ENCODE measurements at places on chromosomes 4 and X.

DNA sequence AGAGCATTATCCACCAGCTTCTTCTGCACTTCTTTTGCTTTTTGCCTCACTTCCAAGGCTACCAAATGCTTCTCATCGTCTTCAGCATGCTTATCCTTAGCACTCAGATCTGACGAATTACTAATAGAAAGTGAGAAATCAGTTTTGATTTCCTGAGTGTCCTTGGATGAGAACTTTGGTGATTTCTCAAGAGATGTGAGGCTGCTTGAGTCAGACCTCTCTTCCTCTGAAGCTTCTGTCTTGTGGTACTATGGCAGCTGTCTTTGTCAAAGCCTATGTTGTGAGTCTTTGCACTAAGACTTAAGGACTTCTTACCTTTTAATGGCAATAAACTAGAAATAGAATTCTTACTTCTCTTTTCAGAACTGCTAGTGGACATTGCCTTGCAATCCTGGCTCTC lies 169.9 kb downstream of the CPE start:
- DNase-seq: no peak

- no peak for DNase-seq
Measured at GRCh38 chr4:83114576-83114975, at the start of gene PLAC8. Gene PLAC8, minus strand, starts transcription at chr4:83114729. Its CDS starts 6,808 bp downstream, at chr4:83107921.

DNA sequence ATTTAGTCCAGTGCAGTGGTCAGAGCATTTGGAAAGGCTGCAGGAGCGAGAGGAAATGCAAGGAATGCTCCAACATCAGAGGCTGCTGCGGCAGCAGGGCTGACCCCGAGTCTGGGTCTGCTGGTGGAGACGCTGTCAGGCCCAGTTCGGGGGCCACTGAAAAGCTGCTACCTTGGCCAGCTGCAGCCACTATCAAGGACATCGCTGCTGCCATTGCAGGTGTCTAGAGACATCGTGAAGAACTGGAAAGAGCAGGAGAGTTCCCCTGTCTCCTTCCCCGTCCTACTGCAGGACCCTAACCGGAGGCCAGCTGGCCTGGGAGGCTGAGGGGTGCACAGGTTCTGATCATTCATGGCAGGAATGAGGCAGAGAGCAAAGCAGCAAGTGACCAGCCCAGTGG lies 29.5 kb upstream of the GPR78 start:
- no peak for DNase-seq

DNA sequence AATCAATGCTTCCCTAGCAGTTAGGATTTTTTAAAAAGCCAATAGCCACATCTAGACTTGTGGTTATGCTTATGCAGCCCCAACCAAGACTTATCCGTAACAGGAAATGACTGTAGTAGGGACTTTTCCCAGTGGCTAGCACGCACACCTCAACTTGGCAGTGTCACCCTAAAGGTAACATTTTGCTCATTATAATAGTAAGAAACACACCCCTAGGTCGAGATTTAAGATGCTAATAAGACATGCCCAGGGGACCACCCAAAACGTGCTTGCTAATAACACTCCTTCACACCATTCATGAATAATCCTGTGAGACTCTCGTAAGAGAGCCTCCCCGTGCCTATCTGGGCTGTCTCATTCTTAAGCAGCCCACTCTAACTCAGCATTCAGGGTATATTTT lies 195.3 kb downstream of the CHIC1 start:
- no peak for DNase-seq

DNA sequence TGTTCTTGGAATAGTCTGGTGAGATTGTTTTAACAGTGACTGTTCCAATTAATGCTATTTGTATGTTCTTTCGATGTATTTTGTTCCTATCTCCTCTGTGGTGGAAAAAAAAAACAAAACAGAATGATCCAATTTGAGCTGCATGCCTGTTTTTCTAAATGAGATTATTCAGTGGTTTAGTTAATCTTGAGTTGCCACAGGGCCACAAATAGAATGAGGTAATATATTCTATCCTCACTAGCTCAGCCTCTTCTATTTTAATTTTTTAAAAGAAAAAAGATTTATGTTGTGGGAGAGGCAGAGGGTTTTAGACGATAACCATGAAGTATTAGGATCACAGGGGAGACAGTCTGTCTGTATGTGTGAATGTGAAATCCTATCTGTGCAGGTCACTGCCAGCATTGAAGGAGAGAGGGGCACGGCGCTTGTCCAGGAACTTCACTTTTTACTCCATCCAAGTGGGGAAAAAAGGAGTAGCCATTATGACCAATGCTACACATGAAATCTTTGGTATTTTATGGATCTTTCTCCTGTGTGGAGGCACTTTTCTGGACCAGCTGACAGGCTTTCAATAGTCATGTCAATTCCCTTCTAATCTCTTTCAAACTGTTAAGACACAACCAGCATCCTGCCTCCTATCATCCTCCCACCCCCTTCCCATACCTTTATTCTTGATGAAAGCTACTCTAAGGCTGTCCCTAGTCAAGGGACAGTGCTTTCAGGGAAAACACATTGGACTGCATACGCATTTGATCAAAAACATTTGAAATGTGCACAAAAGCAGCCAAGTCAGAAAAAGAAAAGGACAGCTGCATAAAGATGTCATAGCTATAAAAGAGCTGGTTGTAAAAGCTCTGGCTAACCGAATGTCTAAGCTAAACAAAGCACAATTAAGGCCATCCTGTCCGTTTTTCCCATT lies 1063.8 kb upstream of the INTU start:
- DNase-seq: no peak

DNA sequence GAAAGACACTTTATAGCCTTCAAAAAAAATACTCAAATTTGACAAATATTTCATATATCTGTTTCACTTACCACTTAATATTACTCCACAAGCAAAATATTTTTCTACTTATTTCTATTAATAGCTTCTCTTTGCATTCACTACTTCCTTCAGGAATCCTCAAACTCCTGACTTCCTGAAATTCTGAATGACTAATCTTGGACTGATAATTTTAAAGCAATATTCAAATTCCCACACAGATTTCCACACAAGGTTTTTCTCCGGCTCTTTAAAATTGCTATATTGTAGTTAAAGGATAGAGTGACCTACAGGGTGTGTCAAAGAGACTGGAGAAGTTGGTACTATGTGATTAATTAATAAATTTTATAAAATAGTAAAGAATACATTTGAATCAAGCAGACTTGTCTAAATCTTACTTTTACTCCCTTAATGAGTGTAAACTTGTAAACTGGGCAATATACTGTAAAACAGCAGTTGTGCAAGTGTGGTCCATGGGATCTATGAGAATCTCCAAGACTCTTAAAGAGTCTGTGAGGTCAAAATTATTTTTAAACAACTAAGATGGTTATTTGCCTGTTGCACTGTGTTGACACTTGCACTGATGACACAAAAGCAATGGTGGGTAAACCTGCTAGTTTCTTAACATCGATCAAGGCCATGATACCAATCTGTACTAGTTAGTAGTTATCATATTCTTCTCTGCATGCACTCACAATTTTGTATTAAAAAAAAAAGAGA lies 44.5 kb downstream of the ANKRD17 start:
- DNase-seq: no peak

GRCh38 chr4:105622269-105622668 lies 69.8 kb downstream of the ARHGEF38 start:
- no peak for DNase-seq

- no peak for DNase-seq
Measured at GRCh38 chr4:23945451-23946017, 55.7 kb upstream of the PPARGC1A start.

GRCh38 chr4:137545461-137545861 lies 13.2 kb upstream of the PCDH18 start:
- no peak for DNase-seq

GRCh38 chr4:152021788-152022438 lies 261.1 kb upstream of the GATB start:
- DNase-seq: no peak
